ENCODE measurements at places on chromosomes 7 and 10. TPM values are rescaled to one million over a fixed set of nuclear protein-coding genes. Genes with fewer than 3 reads are reported as not detected.

DNA sequence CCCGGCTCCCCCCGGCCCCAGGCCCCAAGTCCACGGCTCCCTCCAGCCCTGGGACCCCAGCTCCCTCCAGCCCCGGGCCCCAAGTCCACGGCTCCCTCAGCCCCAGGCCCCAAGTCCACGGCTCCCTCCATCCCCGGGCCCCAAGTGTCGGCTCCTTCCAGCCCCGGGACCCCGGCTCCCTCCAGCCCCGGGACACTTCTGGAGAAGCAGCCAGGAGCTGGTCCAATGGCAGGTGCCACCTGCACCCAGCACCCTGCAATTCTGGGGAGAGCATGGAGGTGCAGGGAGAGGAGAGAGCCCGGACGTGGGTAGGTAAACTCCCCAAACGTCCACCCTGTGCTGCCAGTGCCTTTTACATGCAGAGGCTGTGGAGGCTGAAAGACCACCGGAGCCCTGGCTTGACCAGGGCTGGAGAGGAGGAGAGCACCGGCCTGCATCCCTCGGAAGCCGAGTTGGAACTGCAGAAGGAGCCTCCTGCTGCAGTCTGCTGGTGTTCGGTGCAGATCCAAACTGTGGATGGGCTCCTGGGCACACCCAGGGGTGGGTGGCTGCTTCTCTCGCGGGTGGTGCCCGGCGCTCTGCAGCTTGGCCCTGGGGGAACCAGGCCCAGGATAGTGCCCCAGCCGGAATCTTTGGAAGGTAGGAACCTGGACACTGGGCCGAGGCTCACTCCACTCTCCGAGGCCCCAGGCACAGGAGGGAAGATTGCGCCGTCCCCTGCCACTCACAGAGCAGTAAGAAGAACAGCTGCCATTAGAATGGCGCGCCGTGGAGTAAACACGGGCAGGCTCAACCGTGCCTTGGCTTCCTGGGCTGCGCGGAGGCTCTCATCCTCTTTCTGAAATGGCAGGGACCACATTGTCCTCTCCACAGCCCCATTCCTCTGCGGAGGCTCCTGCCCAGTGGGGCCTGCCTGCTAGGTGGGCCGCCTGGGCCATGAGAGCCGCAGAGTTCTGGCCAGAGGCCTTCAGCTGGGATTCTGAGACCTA is 14.7 kb downstream of the SHH start:
- H3K4me1 ChIP-seq, result no peaks in the 10 kb centered on the region
- no peak for DNase-seq
- no peak overlapping the region for H3K4me3 ChIP-seq
- H3K36me3 ChIP-seq, result no peaks in the 10 kb centered on the region
- H3K27ac ChIP-seq, result no peak overlapping the region

GRCh38 chr7:45067582-45067981 is 21.2 kb downstream of the NACAD start:
- DNase-seq, result no peak
- H3K27ac ChIP-seq, result no peak overlapping the region
- no peak overlapping the region for H3K4me3 ChIP-seq
- no peaks in the 10 kb centered on the region for H3K4me1 ChIP-seq
- no peaks in the 10 kb centered on the region for H3K36me3 ChIP-seq

DNA sequence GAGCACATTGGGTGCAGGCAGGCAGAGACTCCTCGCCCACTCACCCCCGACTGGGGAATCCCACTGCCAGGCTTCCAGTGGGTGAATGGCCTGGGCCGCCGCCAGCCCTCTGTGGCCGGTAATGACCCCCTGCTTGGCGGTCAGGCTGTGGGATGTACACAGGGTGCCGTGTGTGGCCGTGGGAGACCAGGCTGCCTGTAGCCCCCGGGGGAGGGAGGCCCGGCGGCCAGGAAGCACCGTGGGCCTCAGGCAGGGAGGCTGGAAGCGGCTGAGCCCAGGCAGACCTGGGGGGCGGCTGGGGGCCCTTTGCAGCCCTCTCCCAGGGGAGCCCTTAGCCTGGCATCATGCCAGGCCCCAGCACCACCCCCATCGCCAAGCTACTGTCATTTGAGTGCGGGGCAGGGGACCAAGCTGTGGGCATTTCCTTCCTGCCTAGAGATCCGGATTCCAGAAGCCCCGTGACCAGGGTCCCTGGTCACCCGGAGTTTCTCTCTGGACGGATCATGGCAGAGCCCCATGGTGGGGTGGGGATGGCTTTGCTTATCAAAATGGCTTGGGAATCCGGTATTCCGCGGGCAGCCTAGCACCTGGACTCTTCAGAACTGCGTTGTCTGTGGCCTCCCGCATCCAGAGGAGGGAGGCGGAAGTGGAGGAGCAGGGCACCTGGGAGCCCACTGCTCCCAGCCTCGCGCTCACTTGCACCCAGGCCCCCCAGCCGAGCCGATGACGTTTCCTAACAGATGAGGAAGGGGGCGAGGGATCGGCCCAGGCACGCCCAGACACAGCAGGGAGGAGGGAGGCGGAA is 1.1 kb downstream of the TTYH3 start:
- peaks cover 64% of the 10 kb centered on the region for H3K4me1 ChIP-seq
- H3K4me3 ChIP-seq, result peak overlapping the region; percentile 98
- H3K27me3 ChIP-seq, result no peaks in the 10 kb centered on the region
- H3K36me3 ChIP-seq, result no peaks in the 10 kb centered on the region
- H3K27ac ChIP-seq, result peak overlapping the region; percentile 97
- peak; percentile 86 for DNase-seq

- no peaks in the 10 kb centered on the region for H3K27me3 ChIP-seq
- no peak overlapping the region for H3K27ac ChIP-seq
- no peak overlapping the region for H3K4me3 ChIP-seq
- H3K36me3 ChIP-seq, result no peaks in the 10 kb centered on the region
- H3K4me1 ChIP-seq, result no peaks in the 10 kb centered on the region
- DNase-seq, result no peak
Measured at GRCh38 chr10:132237871-132238270, 51.1 kb downstream of the DPYSL4 start.

GRCh38 chr10:97640868-97641811 is 669 bp downstream of the PI4K2A start:
- no peaks in the 10 kb centered on the region for H3K36me3 ChIP-seq
- no peaks in the 10 kb centered on the region for H3K27me3 ChIP-seq
- H3K4me1 ChIP-seq, result peaks cover 13% of the 10 kb centered on the region
- DNase-seq, result peak; percentile 44
- peak overlapping the region; percentile 99 for H3K4me3 ChIP-seq
- peak overlapping the region; percentile 92 for H3K27ac ChIP-seq

The CCDC146 gene
- total RNA-seq, result 5.8 TPM

DNA sequence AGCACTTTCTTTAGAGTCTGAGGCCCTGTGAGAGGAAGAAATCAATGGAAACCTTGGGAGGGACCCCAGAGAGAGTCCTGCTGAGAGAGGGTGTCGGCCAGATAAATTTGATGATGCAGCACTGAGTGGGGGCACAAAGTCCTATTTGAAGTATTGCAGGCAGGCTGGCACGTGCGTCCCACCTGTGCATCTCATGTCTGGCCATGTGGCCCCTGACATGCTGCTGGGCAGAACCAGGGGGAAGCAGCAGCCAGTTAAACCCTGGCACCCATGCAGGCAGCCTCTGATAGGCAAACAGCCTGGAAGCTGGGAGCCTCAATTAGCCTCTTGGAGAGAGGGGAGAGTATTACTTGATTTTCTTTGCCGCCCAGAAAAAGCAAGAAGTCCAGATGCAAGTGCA is 180.9 kb downstream of the PLXNA4 start:
- no peaks in the 10 kb centered on the region for H3K27me3 ChIP-seq
- peaks cover 1% of the 10 kb centered on the region for H3K4me1 ChIP-seq
- H3K27ac ChIP-seq, result no peak overlapping the region
- no peak for DNase-seq
- no peak overlapping the region for H3K4me3 ChIP-seq

DNA sequence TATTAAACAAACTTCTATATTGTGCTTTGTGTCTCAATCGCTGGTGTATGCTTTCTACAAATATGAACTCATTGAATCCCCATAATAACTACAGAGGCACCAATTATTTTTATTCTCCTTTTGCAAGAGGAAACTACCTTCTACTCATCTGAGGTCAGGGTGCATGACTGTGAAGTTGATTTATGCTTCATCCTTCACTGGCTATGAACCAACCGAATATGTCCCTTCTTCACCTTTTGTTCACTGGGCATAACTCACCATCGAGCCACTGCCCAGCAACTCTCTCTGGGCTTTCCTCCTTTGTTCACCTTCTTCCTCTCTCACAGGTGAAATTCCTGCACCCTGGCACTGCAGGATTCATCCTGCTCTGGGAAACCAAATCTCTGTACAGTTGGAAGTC is 61.3 kb upstream of the PFKP start:
- H3K27ac ChIP-seq, result no peak overlapping the region

GRCh38 chr7:114944745-114945625 is 23.1 kb downstream of the MDFIC start:
- peak overlapping the region; percentile 54 for H3K27ac ChIP-seq
- H3K4me3 ChIP-seq, result no peak overlapping the region
- peaks cover 6% of the 10 kb centered on the region for H3K4me1 ChIP-seq
- peak; percentile 63 for DNase-seq

Data from hepatocyte (in vitro differentiated cells).